ENCODE measurements at places on chromosomes 2 and 18.

DNA sequence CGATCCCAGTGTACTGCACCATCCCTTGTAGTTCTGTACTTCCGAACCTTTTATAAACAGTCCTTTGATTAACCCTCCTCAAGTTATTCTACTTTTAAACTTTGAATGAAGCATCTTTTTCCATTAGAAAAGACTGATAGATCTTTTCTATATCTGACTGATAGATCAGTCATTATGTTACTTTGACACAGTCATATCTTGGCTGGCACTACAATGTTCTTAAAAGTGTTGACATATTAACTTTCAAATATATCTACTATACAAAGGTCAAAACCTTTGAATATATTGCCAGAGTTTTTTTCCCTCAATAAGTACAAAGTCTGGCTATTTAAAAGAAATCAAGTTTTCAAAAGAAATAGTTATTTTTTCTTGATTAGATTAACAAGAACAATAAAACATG lies 35.4 kb upstream of the NABP1 start:
- no peak for DNase-seq

- DNase-seq, result no peak
Measured at GRCh38 chr2:23632831-23633395, 247.9 kb downstream of the KLHL29 start.

- DNase-seq, result no peak
Measured at GRCh38 chr2:127314193-127314988, 20.4 kb upstream of the ERCC3 start.

DNA sequence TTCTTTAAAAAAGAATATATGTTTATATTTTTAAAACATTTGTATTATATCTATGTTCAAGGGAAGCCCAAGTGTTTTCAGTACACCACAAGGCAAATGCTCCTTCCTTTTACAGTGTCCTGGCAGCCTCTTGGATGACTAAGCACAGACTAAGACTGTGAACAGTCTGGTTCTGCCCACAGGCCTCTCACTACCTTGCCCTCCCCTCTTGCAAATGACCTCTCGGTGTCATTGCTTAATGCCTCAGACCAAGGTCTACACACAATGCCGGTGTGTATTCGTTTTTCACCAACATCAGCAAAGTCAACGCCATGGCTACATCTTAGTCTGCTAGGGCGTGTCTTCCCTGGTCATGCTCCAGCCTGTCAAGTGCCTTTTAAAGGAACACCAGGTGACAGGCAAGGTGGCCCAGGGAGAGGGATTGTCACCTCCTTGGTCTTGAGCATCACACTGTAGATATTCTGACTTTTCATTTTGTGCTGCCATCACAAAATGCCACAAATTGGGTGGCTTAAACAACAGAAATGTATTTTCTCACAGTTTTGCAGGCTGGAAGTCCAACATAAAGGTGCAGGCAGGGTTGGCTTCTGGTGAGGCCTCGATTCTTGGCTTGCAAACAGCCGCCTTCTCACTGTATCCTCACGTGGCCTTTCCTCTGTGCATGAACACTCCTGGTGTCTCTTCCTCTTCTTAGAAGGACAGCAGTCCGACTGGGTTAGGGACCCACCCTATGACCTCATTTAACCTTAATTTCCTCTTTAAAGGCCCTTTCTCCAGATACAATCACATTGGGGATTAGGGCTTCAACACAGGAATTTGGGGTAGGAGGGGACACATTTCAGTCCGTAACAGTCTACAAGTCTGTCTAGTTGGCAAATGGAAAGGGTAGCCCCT lies 266.5 kb downstream of the KLHL29 start:
- DNase-seq, result peak; percentile 93

- peak; percentile 67 for DNase-seq
Measured at GRCh38 chr2:235106874-235107639, 155.2 kb downstream of the SH3BP4 start.

DNA sequence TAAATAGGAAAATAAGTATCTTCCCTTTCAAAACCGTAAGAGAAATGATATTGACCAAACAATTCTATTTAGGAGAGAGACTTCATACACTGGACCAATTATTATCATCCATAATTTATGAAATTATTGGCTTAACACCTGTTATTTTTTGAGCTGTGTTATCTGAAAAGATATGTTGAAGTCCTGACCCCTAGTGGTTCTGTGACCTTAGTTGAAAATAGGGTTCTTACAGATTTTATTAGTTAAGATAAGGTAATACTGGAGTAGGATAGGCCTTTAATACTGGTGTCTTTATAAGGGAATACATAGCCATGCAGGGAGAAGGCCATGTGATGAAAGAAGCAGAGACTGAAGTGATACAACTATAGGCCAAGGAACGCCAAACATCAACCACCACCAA lies 659.6 kb downstream of the DCC start:
- DNase-seq, result no peak

GRCh38 chr2:184452907-184453306 lies 145.4 kb upstream of the ZNF804A start:
- DNase-seq, result no peak

DNA sequence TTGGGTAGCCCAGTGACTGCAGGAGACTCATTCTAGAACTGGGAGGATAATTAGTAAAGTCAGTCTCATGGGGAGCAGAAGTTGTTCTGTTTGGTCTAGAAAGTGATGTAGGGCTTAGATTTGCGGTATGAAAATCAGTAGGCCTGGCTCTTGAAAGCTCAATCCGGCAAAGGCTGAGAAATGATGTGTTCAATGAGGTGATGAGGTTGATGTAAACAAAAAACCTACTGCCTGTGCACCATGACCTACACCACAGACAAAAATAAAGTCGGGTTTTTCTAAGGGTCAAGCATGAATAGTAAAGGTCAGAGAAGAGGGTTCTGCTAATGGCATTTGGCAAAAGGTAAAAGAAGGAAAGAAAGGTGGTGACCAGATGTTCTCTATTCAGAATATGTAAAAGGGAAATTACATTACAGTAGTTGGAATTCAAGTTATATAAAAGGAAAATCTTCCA lies 80.8 kb upstream of the COL5A2 start:
- DNase-seq, result no peak

DNA sequence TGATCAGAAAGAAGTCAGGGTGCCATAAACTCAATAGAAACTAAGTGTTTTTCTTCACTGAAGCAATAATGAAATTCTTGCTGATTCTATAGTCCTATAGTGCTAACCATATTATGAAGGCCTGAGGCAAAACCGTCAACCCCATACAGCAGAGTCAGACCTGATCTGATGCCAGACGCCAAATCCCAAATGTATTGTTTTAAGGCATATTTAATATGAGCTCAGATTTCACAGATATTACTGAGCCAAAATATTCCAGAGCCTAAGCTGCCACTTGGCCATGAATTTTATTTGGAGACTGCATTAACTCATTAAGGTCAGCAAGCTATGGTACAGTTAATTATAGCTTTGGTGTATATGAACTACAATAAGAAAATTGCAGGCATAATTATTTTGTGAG lies 53.4 kb downstream of the SCN1A start:
- no peak for DNase-seq

GRCh38 chr2:28414583-28414982 lies 21.9 kb downstream of the FOSL2 start:
- no peak for DNase-seq

GRCh38 chr2:3108105-3108504 lies 269.5 kb downstream of the EIPR1 start:
- no peak for DNase-seq

DNA sequence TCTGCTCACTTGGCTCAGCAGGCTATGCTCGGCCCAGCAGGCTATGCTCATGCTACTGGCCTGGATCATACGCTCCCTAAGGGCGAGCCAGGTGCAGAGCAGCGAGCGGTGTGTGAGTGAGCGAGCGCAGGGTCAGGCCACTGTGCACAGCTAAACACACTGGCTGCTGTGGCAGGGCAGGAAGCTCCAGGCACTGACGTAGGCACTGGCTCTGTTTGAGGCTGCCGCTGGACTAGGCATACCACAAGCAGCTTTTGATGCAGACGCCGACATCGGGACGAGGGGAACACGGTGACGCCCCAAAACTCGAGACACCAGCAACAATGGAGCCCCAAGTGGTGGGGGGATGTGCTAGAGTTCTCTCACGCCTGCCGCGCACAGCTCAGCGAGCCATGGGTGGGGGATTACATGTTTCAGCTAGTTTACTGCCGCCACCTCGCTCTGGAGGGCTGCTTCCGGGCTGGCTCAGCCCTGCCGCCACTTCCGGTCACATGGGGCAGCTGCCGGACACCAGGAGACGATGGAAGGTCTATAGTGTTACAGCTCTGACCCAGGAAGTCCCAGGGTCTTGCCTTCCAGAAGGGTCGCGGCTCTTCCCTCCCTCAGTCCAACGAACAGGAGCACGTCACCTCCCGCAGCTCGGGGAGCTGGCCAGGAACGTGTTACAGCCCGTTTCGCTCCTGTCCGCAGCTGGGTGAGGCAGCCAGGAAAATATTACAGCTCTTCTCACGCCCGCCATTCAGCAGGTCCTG lies 1176.9 kb upstream of the LRRTM1 start:
- no peak for DNase-seq

- no peak for DNase-seq
Measured at GRCh38 chr2:216880509-216881184, 20.8 kb upstream of the TNP1 start.

- peak; percentile 75 for DNase-seq
Measured at GRCh38 chr18:33116376-33116775, 324.1 kb downstream of the CCDC178 start.

DNA sequence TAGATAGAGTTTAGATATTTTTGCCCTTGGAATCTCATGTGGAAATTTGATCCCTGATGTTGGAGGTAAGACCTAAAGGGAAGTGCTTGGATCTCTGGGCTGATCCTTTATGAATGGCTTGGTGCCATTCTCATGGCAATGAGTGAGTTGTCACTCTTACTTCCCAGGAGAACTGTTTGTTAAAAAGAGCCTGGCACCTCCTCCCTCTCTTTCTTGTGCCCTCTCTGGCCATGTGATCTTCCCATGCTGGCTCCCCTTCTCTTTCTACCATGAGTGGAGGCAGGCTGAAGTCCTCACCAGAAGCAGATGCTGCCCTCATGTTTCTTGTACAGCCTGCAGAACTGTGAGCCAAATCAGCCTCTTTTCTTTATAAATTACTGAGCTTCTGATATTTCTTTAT lies 276.9 kb downstream of the ZNF804A start:
- no peak for DNase-seq

- DNase-seq, result no peak
Measured at GRCh38 chr2:128641421-128642080, 322.9 kb upstream of the HS6ST1 start.

GRCh38 chr2:18454692-18455235 lies 105.7 kb downstream of the RDH14 start:
- DNase-seq, result no peak

- DNase-seq, result no peak
Measured at GRCh38 chr2:145043399-145043834, 523.5 kb upstream of the ZEB2 start.

GRCh38 chr2:105239924-105240323 lies 1.6 kb upstream of the GPR45 start:
- peak; percentile 92 for DNase-seq

DNA sequence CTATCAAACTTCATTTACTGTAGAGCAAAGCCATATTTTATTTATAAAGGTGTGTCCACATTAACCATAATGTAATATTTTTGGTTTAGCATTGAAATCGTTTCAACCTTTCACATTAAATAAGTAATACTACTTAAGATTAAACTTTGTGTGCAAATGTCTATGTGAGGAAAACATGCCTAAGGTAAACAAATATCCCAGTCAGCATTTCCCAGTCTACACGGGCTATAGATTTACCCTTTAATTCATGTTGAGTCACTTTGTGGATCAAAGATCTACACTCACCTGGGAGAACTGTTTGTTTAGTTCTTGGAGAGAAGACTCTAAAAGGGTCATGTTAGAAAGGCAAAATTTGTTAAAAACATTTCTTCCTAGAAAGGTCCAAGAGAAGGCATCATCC lies 89.1 kb downstream of the ABCA12 start:
- no peak for DNase-seq

DNA sequence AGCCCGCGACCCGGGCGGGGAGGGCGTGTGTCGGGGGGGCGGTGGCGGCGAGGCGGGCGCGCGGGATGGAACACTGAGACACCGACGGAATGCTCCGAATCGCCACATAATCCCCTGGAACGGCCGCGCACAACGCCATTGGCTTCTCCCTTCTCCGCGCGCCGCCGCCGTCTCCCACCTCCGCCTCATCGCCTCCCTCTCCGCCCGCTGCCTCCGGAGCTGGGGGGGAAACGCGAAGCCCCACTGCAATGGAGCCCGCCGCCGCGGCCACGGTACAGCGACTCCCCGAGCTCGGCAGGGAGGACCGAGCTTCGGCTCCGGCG lies at the start of gene PHLPP1:
Gene PHLPP1, plus strand, starts transcription at position 106 of the 323 bp plus-strand sequence. Its CDS starts 143 bp downstream, at position 249.
- DNase-seq, result no peak

DNA sequence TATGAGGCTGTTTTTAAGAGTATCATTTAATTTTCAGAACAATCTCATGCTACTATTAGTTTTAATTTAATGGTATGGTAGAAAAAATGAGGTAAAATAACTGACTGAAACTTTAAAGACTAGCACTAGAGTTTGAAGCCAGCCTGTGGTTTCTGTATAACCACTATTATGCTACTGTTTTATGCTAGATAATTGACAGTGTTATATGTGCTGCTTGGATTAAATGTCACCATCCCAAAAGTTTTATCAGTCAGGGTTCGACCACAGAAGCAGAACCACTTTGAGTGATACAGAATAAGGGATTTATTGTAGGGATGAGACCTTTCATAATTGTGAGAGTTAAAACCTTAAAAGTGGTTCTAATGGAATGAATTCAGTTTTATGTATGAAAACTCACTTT lies 271.6 kb downstream of the PTGR3 start:
- no peak for DNase-seq

- peak; percentile 52 for DNase-seq
Measured at GRCh38 chr18:23356915-23357601, 96.0 kb upstream of the RIOK3 start.

DNA sequence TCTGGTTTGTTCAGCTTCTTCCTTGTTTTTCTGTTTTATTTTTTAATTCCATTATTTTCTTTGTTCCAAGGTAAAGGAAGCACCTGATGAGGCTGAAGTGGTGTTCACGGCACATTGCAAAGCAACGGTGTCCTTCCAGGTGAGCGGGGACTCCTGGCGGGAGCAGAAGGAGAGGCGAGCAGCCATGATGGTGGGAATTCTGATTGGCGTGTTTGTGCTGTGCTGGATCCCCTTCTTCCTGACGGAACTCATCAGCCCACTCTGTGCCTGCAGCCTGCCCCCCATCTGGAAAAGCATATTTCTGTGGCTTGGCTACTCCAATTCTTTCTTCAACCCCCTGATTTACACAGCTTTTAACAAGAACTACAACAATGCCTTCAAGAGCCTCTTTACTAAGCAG lies 88.4 kb downstream of the DDX18 start:
- DNase-seq, result no peak

GRCh38 chr18:4096486-4096885 lies 358.6 kb downstream of the DLGAP1 start:
- peak; percentile 2 for DNase-seq

- no peak for DNase-seq
Measured at GRCh38 chr18:48055351-48055750, 124.9 kb upstream of the SMAD2 start.

DNA sequence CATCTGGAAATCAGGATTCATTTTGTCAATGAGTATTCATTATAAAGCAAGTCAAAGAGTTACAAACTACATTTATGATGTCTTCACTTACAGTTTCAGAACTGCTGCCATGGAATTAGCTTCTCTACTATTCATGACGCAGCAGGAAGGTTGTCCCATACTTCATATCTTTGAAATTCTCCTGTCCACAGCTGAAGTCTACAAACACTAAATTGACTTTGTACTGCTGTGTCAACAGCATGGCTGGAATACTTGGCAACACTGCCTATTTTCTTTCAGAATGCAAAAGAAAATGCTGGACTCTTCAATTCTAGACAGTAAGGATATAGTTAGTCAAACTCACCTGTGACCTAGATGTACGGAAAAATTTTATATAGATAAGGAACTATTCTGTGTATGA lies 44.6 kb upstream of the UNC80 start:
- DNase-seq, result no peak

GRCh38 chr2:164947281-164947680 lies 8.0 kb downstream of the SLC38A11 start:
- no peak for DNase-seq

All from renal cortical epithelial cell (primary cell).